ENCODE measurements at places on chromosomes 13 and 19.

- DNase-seq: no peak
Measured at GRCh38 chr13:96771486-96772367, 222.5 kb downstream of the OXGR1 start.

DNA sequence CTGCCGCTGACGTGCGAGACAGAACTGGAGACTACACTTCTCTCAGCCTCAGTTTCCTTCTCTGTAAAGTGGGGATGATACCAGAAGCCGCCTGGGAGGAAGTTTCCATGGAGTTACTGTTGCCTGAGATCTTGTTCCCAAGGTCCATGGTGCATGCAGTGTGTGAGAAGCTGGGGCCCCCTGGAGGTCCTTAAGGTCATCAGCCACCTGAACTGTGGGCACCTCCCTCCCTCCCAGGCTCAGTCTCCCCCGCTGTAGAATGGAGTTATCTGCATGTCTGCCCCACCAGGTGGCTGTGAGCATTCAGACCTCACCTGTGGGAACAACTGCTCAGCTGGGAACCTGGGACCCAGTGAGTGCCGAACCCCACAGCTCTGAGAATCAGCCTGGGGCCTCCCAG is 2.7 kb downstream of the CRX start:
- DNase-seq: no peak

DNA sequence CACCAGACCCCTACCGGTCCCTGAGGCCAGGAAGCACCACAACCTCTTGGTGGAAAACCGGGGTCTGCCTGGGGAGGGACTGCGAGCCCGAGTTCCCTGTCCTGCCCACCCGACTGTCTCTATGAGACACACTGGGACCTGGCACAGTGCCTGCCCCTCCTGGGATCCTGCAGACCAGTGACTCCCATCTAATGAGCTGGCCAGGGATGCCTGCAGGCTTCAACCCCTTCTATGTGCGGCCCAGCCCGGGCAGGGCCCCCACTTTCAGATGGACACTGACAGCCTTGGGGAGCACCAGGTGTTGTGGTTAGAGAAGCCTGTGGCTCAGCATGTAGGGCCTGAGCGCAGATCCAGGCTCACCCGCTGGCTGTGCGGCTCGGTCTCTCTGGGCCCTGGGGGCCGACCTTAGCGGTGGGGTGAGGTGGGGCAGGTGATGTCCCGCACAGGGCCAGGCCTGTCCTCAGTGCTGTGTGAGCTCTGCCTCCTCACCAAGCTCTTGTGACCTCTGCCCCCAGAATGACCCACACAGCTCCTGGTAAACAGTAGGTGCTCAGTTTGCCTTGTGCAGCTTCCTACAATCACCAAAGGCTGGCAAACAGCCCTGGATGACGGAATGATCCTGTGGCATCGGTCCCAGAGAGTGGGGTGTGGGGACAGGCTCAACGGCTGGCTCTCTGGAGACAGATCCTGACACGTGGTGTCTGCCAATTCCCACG is 17.9 kb upstream of the CACTIN start:
- no peak for DNase-seq

DNA sequence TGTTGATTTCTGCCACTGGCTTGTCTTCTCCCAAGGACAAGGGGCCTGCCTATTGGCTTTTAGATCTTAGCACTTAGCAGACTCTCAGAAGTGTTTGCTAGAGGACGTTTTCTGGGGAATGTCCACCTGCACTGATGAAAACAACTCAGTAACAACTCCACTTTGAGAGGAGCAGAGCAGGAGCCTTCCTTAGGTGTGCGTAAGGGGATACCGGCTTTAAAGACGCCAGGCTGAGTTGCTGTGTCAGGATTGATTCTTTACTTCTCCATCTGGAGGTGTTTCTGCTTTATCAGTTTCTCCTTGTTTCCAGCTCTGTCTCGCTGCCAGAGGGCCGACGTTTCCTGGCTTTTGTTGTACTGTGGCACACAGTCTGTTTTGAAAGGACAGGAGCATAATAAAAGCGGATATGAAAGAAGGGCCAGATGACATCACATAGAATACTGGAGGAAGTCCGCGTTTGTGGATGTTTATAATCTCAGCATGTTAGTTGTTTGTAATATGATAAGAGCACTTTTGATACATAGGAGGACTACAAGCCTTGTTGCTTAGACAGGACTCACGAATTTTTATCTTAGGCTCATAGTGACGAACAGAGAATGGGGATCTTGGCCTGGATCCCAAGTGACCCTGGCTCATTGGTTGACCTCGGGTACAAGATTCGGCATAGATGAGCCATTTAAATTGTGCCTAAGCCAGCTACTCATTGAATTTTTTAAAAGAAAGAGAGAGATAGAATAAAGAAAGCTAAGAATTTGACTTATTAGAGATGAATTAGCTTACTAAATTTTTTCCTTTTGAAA is 34.6 kb downstream of the COL4A2 start:
- no peak for DNase-seq

DNA sequence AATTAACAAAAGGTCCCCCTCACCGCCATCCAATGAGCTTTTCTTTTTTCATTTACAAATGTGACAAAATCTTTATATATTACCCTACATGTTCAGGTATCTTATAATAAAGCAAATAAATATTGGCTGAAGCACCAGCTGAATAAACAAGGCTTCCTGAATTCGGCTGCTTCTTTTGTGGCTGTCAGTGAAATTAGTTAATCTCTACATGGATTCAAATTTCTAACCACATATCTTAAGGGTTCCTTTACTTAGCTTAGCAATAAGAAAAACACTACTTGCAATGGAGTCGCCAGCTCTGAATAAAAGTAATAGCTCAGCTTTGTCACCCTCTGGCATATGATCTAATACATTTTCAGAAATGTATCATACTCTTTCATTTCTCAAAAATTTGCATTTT is 104.3 kb downstream of the CCNA1 start:
- DNase-seq: no peak

- no peak for DNase-seq
Measured at GRCh38 chr13:52961987-52962386, 66.6 kb upstream of the OLFM4 start.

GRCh38 chr19:58217069-58217481 is 11.6 kb upstream of the ZNF544 start:
- no peak for DNase-seq

- DNase-seq: no peak
Measured at GRCh38 chr13:113044391-113045114, 61.0 kb upstream of the F7 start.

Measured in activated CD4-positive, alpha-beta T cell treated with anti-CD3 and anti-CD28 coated beads for 1 hour (primary cell).